ENCODE measurements at places on chromosomes 6 and 20.

DNA sequence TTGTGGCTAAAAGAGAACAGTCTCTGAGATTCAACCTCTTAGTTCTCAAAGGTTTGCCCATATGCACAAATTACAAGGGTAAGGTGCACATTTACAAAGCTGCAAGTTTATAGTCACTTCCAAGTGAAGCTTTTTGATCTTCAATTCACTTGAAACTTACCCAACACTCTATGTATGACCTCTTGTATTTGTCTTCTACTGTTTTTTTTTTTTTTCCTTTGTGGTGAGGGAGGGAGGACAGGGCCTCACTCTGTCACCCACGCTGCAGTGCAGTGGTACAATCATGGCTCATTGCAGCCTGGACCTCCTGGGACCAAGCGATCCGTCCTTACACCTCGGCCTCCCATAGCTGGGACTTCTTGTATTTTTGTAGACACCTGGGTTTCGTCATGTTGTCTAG, 4.5 kb upstream of the FOXO3 start:
- no peak for DNase-seq

DNA sequence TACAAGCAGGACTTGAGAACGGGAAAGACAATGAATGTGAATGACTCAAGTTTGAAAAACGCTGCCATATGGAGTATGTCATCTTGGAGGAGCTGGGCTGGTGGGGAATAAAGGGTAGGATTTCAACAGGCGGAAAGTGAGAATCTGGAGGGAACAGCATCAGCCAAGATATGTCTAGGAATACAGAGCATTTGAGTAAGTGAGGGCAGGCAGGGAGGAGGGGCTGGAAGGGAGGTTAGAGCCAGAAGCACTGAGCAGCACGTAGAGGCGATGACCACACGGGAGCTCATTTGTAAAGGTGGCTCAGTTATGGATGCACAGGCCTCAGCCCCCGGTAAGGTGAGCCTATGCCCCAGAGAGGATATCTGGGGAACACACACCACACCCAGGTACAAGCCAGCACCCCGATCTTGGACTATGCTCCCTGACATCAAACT, 115.1 kb downstream of the ZMYND8 start:
- DNase-seq = no peak

DNA sequence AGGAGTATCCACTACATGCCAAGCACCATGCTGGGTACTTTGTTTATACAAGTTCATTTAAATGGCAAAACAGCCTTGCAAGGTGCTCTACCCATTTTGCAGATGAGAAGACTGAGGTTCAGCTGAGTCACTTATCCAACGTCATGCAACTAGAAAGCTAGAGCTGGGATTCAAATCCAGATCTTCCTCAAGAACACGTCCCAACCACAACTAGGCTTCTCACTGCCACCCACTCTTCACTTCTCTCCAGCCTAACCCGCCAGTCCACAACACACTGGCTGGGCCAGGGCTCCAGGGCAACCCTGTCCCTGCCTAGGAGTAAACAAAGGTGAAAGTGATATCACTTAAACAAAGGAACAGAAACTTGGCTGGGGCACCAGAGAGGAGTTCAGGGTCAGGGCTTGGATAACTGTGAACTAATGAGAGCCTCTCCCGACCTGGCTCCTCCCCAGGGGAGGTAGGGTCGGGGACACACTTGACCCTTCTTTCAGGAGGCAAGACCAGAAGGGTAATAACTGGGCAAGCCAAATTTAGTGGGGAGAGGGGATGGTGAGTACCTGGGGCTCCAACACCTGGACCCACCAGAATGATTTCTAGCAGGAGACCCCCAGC, 7.9 kb downstream of the SDC4 start:
- no peak for DNase-seq

DNA sequence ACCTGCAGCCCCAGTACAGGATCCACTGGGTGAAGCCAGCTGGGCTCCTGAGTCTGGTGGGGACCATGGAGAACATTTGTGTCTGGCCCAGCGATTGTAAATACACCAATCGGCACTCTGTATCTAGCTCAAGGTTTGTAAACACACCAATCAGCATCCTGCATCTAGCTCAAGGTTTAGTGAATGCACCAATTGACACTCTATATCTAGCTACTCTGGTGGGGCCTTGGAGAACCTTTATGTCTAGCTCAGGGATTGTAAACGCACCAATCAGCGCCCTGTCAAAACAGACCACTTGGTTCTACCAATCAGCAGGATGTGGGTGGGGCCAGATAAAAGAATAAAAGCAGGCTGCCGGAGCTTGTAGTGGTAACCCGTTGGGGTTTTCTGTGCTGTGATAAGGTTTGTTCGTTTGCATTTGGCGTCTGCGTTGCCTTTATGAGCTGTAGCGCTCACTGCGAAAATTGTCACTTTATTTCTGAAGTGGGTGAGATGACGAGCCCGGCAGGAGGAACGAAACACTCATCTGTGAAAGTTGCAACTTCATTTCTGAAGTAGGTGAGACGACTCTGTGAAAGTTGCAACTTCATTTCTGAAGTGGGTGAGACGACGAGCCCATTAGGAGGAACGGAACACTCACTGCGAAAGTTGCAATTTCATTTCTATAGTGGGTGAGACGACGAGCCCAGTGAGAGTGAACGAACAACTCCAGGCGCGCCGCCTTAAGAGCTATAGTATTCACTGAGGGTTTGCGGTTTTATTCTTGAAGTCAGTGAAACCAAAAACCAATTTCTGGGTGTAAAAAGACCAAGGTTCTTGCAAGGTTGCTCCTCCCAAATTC, 31.1 kb downstream of the SERPINB6 start:
- DNase-seq = no peak

DNA sequence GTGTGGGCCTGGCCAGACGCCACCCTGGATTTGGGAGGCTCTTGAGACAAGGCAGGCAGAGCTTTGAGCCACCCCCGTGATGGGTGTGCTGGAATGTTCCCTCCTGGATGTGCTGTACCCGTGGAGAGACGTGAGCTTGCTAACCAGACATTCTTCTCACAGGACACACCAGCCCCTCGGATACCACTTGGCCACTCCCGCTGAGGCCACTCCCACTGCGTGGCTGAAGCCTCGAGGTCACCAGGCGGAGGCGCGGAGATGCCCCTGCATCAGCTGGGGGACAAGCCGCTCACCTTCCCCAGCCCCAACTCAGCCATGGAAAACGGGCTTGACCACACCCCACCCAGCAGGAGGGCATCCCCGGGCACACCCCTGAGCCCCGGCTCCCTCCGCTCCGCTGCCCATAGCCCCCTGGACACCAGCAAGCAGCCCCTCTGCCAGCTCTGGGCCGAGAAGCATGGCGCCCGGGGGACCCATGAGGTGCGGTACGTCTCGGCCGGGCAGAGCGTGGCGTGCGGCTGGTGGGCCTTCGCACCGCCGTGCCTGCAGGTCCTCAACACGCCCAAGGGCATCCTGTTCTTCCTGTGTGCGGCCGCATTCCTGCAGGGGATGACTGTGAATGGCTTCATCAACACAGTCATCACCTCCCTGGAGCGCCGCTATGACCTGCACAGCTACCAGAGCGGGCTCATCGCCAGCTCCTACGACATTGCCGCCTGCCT, 14.1 kb downstream of the SLCO4A1 start:
- DNase-seq = no peak

GRCh38 chr20:7493311-7493710, 446.9 kb downstream of the HAO1 start:
- no peak for DNase-seq

- DNase-seq = peak; percentile 45
Measured at GRCh38 chr6:151577257-151577656, 83.4 kb downstream of the CCDC170 start.

DNA sequence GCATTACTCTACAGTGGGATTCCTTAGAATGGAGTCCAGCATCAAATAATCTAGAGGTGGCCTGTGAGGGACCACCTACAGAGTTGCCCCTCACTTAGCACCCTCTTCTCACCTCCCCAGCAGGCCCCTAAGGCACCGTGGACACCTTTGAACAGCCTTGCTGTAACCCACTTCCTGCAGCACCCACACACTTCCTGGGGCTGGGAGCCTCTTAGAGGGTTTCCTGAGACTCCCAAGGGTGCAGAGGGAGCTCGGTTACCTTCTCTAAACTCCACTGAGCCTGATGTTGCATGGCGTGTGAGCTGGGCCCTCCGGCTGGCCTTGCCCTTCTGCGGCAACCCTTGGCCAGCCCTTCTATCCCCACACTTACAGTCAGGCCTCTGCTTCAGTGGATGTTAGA, 7.3 kb upstream of the SIRPG start:
- DNase-seq = no peak

DNA sequence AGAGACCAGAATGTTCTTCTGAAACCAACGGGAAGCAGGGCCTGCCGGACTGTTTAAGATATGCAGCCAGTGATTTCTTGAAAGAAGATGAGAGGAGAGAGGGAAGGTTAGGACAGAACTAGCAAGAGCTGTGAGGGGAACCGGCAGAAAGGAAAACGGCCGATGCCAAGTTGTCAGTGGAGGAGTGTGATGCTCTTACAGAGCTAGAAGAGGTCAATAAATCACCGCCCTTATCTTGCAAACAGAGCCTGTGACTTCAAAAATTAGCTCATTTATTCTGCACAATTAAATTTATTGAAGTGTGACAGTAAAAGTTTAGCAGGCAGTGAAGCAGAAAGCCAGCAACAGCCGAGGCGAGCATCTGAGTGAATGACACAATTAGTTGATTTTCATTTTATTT, 509.5 kb upstream of the ID4 start:
- DNase-seq = no peak

DNA sequence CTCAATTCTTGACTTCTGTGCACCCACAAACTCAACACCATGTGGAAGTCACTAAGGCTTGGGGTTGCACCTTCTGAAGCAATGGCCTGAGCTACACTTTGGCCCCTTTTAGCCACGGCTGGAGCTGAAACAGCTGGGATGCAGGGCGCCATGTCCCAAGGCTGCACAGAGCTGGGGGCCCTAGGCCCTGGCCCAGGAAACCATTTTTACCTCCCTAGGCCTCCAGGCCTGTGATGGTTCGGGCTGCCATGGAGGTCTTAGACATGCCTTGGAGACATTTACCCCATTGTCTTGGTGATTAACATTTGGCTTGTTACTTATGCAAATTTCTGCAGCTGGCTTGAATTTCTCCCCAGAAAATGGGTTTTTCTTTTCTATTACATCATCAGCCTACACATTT, 86.9 kb downstream of the MTFR2 start:
- DNase-seq = no peak

DNA sequence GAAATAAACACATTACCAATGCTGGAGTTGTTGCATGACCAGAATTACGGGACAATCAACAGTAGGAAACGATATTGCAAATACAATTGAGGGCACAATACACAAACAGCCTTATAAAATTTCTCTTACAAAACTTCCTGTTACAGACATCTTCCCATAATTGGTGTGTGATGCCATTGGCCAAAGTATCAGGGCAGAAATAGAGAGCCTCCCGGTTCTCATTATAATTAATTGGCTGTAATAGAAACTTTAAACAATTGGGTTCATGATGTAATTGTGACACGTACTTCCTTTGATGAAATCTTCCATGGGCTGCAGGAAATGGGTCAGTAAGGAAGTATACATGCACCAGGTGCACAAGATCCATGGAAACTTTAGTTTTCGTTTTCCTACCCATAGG, 40.3 kb upstream of the RALGAPA2 start:
- peak; percentile 33 for DNase-seq

DNA sequence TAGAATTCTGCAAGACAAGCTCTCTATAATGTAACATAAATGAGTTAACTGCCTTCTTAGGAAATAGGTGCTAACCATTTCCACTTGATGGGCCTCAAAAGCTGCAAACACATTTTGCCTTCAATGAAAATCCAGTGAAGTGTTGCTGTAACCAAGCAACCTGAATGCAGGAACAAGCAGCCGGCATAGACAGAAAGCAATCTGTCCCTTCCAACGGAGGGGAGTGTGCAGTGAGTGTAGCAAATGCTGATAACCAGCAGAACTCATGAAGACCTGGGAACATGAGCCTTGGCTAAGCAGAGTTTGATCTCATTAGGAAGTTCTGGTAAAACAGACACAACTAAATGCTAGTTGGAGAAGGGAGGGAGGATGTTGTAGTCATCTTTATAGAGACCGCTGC, 697.8 kb downstream of the KIF16B start:
- no peak for DNase-seq

DNA sequence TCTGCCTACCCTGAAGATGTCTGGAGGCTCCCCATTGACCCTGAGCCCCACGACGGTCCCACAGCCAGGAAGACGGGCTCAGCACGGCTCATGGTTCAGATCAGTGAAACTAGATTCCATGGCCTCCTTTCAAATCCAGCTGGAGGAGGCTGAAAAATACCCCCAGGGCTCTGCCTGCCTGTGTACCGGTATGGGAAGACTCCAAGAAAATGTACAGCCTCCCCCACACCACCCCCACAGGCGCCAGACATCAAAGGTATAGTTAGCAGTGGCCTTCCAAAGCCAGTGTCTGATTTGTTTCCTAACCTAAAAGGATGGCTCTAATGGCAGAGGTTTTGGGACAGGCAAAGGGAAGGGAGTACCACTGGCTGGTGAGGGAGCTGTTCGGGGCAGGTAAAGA, 86.2 kb upstream of the SNAP25 start:
- DNase-seq = no peak

- no peak for DNase-seq
Measured at GRCh38 chr6:127365874-127366273, 22.5 kb upstream of the ECHDC1 start.

GRCh38 chr20:56685879-56686278, 56.8 kb downstream of the TFAP2C start:
- no peak for DNase-seq

DNA sequence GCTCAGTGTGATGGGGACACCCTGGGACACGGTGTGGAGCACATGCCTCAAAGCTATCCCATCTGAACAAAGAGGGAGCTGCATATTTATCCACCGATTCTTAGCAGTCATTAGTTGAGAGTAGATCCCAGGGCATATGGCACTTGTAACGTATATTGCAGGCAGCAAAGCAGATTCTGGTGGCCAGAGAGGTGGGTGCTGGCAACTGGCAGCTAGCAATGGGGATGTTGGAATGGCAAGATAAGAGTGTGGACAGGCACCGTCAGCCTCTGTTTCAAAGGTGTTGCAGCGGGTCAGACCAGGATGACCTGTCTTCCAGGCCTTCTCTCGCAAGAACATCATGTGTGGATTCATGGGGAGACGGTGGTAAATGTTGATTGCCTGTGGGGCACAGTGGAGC, 287.8 kb upstream of the RNF24 start:
- DNase-seq = no peak

DNA sequence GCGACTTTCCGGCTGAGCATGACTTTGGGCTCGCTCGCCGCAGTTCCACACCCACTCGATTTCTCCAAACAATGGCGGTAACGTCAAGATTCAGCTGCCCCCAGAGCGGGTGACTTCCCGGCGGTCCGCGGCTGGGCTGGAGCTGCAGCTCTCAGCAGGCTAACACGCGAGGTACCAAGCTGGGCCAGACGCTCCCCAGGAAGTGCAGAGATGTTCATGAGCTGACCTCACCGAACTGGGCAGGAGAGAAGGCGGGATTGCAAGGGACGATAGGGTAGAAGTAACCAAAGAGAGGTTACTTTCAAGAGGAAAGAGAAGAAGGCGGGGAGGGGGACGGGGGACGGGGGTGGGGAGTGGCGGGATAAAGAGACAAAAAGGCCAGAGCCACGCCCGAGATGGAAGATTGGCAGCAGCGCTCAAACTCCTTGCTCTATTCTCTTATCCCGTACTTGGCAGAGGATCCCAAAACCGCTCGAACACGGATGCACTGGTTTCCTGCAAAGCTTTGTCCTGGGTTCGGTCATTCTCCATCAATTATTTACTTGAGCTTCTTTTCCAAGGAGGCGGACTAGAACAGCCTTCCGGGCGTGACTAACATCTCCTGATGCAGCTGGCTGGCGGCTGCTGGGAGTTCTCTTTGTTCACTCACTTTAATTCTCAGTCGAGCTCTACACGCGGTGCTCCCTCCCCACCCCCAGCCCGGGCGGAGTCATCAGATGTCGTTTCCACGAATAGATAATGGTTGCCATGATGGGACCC, at the start of gene MTCL3:
Gene MTCL3, minus strand, starts transcription at position 626 of the 759 bp plus-strand sequence.
- no peak for DNase-seq

- peak; percentile 94 for DNase-seq
Measured at GRCh38 chr6:108565893-108566292, 5.2 kb downstream of the FOXO3 start.

All from inflammatory macrophage treated with lipopolysaccharide for 1 hour (primary cell).